Glutamatergic neuron (in vitro differentiated cells): ENCODE measurements at places on chromosomes 3 and 15.

- DNase-seq = no peak
Observed at GRCh38 chr3:14391033-14391432, 11.4 kb upstream of the SLC6A6 start.

- no peak for DNase-seq
Observed at GRCh38 chr3:49725906-49726681, 2.3 kb upstream of the GMPPB start.

GRCh38 chr3:15794303-15794771 is 3.4 kb downstream of the ANKRD28 start:
- no peak for DNase-seq

DNA sequence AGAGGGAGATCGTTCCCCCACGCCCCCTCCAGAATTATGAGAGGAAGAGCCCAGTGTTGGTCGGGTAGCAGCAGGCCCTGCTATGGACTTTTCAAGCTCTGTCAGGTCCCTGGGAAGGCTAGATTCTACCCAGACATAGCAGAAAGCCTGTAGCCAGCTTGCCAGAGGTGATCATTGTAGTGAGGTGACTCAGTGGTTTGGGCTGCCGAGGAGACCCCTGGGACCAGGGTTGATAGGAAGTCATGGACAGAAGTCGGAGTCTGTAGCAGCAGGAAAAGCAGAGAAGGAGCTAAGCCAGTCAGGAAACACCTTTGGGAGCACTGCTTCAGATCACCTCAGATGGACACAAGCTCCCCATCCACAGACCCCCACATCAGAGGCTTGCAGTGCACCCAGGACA is 67.7 kb downstream of the CCNL1 start:
- no peak for DNase-seq

DNA sequence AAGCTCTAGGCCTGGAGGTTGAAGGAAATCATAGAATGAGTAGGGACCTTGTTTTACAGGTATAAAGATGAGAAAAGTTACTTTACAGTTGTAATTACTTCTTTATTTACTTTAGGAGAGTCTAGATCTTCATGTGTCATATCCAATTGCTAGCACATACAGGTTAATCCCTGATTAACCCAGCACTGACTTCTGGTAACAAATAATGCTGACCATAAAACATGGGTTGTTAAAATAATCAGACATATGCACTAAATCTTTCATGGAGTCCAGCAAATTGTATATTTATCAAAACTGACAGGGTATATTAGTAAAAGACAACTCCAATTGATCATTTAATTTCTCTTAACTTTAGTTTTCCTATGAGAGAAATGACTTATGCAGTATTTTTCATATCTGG is 245.2 kb downstream of the NFKBIZ start:
- no peak for DNase-seq
